ENCODE measurements at places on chromosomes 4 and X.

DNA sequence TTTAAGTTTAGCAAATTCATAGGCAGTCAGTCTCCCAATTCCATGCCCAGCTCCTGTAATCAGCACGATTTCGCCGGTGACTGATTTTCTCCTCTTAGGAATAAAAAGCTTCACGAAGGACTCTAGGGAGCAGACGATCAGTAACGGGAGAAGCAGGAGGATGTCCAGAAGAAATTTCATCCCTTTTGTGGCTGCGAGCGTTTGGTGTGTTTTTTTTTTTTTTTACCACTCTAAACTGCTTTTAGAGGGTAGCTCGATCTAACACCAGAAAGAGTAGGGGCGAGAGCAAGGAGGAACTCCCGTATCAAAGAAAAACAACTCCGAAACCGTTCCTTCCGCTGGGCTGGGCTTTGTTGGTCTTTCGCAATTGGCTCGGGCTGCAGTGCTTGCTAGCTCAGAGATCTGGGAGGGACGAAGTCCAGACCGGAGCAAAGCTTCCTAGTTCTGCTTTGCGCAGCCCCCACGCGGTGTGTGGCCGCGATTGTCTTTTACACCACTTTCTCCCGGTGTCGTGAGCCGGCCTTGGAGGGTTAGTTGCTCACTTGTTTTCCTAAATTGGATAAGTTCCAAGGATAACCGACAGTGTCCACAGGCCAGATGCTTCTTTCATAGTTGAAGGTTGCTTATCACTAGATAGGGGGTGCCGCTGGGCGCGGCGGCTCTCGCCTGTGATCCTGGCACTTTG lies at the start of gene HSD17B11:
Gene HSD17B11 (minus strand): TSS at position 298 of the 685 bp plus-strand sequence. CDS start 118 bp downstream, at position 180.
- DNase-seq = peak; percentile 88

DNA sequence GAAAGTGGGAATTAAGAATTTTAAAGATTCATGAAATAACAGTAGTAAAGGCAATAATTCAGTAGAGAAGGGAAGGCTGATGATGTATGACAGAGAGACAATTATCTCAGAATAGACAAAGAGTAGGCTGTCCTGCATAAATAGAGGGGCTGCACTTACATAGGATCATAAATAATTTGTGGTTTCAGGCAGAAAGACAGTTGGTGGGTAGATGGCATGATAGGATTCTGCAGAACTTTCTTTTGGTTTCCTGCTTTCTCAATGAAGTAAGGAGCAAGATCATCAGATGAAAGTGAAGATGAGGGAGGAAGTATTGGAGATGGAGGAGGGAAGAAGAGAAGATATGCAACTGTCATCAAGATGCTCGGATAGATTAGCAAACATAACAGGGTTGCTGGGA lies 604.9 kb upstream of the ZFP42 start:
- DNase-seq = no peak

- DNase-seq = no peak
These were observed 777.7 kb upstream of the ADGRL3 start for GRCh38 chr4:60422439-60422838.

DNA sequence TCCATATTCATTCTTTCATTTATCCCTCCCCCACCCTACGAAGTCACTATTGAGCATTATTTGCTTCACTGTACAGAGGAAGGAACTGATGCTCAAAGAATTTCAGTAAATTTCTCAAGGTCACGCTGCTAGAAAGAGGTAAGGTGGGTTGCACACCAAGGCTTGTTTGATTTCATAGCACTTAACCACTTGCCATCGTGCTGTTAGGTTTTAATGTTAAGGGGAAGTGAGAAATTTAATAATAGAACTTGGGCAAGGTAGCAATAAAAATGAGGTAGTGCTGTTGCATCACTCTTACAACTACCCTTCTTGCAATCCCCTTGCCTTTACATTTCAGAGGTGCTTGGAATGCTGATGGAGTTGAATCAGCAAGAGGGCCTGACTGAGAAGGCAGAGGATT lies 343.1 kb downstream of the MID1IP1 start:
- DNase-seq = no peak

DNA sequence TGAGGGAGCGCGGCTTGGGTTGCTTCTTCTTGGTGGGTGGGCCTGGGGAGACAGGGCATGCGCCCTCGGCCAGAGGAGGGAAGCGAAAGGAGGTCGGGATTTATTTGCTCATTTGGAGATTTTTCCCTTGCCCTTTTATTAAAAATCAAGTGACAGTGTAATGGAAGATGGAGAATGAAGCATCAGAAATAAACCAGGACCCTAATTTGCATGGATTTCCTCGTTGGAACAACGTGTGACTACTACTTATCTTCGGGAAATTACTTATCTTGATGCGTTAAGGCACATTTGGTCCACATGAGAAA lies 709 bp upstream of the CLOCK start:
- peak; percentile 27 for DNase-seq

DNA sequence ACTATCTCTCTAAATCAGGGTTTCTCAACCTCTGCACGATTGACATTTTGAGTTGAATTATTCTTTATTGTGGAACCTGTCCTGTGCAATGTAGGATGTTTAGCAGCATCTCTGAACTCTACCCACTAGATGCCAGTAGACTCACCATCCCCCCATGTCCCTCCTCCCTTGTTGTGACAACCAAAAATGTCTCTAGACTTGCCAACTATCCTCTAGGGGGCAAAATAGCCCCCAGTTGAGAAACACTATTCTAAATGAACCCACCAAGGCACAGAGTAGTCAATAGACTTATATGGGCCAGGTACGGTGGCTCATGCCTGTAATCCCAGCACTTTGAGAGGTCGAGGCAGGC lies 49.1 kb upstream of the GAB1 start:
- peak; percentile 21 for DNase-seq

- DNase-seq = no peak
These were observed 287.0 kb downstream of the ARHGAP24 start for GRCh38 chr4:85761803-85762528.

All from H7 (cell line).